ENCODE measurements at places on chromosomes 2 and 18.

DNA sequence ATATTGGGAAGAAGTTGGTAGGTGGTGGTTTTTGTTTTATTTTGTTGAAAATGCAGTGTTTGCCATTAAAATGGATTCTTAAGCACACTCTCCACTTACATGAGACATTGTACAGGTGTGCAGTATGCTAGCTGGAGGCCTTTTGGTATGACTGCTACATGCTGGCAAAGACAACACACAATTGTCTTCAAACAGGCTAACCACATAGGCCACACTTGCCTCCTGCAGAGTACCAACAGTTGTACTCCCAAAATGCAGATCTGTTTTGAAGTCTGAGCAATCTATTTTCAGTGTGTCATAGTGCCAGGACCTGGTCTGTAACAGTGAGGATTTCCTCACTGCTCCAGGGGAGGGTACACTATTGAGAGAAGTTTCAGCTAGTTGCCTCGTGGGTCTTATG, 213.6 kb downstream of the ZRANB3 start:
- no peak for DNase-seq

- no peak for DNase-seq
Observed at GRCh38 chr2:72139874-72140620, 7.6 kb downstream of the CYP26B1 start.

GRCh38 chr2:165369131-165369897, 100.2 kb upstream of the CSRNP3 start:
- no peak for DNase-seq

DNA sequence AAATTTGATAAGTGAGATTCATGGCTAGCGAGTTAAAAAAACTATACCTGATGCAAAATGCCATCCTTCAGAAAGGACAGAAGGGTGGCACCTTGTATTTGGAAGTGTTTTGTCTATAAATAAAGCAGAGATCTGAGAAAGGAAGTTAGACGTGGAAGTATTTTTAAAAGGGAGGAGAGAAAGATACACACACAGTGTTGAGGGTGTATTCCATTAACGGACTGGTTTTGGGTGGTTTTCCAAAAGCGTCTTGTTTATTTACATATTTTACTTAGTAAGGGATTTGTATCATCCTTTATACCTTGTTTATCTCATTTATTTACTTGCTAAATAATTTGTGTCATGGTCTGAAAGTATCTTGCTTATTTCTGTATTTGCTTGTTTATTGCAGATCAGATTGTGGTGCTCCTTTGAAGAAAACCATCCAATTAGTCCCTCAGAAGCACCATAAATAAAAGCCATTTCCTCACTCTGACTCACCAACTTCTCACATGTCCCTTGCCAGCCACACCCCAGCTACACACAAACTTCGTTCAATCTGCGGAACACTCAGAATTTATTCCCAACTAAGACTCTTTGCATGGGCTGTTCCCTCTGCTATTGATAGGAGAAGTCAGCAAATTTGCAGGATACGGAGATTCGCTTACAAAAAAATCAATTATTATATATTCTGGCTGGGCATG, 90.8 kb downstream of the FAM124B start:
- no peak for DNase-seq

- no peak for DNase-seq
Observed at GRCh38 chr18:57744211-57744694, 58.9 kb downstream of the ATP8B1 start.

All from MV-4-11 (cell line).